ENCODE measurements at places on chromosomes 6 and 20. TPM values are rescaled to one million over a fixed set of nuclear protein-coding genes. Genes with fewer than 3 reads are reported as not detected.

DNA sequence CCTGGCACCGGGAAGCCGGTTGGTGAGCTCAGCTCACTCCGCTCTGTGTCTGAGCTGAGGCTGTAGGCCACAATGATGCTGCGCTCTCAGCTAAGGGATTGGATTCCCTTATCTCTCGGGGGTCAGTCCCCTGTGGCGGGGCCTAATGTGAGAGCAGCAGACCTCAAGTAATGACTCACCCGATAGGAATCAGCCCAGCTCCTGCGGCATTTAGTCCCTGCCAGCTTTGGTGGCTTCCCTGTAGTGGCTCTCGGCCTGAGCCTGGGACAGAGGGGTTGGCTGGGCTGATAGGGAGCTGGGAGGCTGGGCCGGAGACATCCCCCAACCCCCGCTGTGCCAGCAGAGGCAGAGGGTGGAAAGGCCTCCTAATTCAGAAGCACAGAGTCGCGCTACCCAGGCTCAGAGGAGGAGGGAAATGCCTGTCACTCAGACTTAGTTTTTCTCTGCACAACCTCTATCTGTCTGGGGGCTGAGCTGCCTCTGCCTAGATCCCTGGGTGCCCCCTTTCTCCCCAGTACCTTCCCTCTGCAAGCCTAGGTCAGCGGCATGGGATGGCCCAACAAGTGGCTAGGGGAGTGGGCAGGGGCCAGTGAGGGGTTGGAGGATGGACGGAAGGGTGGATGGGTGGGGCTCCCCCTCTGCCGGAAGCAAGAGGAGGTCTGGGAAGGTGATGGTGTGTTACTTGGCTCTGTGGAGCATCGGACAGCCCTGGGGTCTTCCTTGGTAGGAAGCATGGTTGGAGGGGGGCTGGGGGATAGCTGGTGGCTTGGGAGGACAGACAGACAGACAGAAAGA, 92.2 kb downstream of the CDH22 start:
- no peak for DNase-seq

The TULP1 gene
- not detected for total RNA-seq

GRCh38 chr20:24658920-24659660, 189.7 kb downstream of the SYNDIG1 start:
- DNase-seq = no peak

- DNase-seq = no peak
Measured at GRCh38 chr6:157754351-157754750, 68.7 kb upstream of the SNX9 start.

The ZBTB12 gene
- 2.9 TPM for total RNA-seq

DNA sequence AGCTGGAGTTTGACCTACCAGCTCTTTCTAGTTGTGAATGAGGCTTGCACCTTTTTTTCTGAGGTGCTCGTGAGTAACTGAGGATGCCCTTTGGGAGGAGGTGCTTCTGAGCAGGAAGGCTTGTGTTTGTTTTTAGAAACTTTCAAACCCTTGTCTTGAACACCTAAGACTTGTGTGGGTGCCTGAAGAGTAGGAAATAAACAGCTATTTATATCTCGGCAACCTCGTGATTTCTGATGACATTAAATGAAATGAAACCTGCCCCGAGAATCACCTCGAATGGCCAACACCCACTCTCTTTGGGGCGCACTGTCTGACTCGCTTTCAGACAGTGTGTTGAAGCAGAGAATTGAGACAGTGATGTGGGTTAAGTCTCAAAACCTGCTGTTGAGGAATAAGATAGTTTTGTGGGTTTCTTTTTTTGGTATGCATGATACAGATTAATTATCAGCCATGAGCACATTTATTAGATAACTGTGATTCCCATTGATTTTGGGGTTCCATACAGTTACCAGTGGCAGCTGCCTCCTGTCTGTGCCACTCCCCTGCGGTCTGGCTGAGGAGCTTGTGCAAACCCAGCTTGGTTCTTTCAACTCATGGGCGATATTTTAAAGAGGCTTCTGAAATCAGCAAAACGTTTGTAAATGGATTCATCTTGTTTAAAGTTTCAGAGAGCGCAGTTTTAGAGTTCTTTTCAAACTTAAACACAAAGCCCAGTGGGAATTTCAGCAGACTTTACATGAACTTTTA, 8.4 kb downstream of the IRF4 start:
- DNase-seq = no peak

DNA sequence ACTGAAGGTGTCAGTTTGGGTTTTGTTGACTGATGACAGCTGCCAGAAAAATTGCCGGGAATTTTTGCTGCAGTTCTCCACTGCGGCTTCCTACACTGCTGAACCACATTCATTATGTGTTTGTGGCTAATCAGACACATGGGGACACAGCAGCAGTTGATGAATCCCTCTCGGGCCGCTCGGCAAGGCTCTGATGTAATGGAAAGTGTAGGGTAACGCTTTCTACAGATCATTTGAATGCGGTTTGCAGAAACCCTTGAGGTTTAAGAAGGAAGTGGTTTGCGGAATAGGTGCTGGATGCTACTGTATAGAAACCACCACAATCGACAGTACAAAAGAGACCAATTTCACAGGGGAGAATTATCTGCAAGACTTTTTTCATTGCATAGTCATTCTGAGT, 138.7 kb upstream of the SASH1 start:
- DNase-seq = no peak

The FAM83C gene
- not detected for total RNA-seq

The MYCT1 gene
- total RNA-seq = 19.7 TPM

DNA sequence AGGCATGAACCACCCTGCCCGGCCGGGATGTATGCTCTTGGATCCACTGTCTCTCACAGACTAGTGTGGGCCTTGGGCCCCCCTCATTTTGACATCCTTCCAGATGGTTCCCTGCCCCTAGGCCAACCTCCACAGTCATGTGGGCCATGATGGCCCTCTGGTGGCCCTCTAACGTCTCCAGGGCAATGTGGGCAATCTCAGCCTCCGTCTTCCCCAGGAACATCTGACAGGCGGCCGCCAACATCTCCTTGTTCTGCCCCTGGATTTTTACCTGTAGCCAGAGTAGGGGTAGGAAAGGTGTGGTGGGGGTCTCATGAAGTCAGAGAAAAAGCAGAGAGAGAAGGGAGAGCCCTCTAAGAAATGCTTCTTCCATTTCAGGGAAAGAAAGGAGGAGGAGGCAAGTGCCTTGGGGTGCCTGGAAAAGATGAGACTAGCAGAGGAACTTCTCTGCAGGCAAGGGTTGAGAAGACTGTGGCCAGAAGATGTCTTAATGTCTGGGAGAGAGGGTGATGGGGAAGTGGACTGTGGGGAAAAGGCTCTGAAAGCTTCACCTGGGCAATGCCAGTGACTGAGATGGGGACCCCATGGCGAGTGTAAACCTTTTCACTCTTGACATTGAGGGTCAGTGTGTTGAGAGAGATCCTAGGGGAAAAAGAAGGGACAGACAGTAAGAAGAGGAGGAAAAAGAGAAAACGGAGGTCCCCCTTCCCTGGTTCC, 1.3 kb downstream of the FLOT1 start:
- no peak for DNase-seq

GRCh38 chr6:16555550-16555949, 205.7 kb downstream of the ATXN1 start:
- DNase-seq = no peak

The DUSP15 gene
- total RNA-seq = 0.77 TPM

The POU5F1 gene
- total RNA-seq = 0.93 TPM

DNA sequence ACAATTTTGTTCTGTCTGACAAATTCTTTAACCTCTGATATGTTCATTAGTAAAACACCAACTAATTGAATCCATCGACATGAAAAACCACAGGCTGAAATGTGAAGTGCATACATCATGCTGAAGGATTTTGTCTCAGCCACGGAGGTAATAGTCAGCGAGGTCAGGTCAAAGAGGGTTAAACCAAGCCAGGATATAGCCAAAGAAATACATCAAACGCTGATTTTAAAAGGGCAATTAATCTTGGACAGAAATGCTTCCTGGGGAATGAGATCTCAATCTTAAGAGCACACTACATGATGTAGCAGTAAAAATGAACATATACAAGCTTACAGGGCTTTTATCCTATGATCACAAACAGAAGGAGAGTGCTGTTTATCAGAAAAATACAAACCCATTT, 106.7 kb downstream of the PRDM1 start:
- no peak for DNase-seq

- peak; percentile 83 for DNase-seq
Measured at GRCh38 chr20:32977281-32978008, 26.8 kb downstream of the SUN5 start.

GRCh38 chr6:75344455-75344854, 59.9 kb upstream of the TMEM30A start:
- DNase-seq = no peak

GRCh38 chr6:140071601-140072062, 697.2 kb upstream of the CITED2 start:
- DNase-seq = no peak

The CST2 gene
- not detected for total RNA-seq

The LINC00237 gene
- not detected for total RNA-seq

DNA sequence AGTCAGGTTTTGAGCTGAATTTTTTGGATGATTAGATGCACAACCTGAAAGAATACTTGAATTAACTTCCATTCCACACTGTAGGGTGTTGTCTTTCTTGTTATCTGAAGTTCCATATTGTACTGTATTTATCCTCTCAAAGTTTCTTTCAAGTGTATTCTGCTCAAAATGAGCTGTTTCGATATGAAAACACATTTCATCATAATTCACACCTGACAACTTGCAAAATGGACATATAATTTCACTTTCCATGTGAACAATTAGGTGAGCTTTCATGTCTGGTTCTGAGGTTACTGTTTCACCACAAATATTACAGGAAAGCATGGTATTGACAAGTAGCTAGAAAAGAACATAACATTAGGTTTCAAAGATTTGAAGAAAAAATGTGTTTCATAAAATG, 1.7 kb downstream of the ZUP1 start:
- DNase-seq = no peak

DNA sequence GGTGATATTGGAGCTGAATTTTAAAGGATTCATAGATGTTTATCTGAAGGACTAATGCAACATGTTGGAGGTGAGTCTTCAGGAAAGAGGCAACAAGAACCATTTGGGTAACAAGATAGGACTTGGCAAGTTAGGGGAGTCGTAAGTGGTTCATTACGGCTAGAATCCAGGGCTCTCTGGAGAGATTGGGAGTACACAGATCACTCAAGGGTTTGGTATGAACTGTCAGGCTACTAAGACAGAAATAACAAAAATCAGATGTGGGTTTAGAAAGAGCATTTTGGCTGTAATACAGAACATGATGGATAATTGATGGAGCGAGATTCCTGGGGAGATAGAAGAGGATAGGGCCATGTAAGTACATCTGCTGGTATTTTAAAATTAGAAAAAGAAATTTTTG, 86.3 kb upstream of the ESR1 start:
- DNase-seq = no peak

DNA sequence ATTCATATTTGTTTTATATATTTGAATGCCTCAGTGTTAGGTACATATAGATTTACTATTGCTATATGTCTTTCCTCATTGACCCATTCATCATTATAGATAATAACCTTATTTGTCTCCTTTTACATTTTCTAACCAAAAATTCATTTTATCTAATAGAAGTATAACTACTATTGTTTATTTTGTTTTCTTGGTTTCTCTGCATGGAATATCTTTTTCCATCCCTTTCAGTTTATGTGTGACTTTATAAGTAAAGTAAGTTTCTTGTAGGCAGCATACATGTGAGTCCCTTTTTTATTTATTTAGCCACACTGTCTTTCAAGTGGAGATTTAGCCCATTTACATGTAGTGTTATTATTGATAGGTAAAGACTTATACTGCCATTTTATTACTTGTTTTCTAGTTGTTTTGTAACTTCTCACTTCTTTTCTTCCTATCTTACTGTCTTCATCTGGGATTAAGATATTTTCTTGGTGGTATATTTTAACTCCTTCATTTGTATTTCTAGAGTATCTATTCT, 572.0 kb upstream of the MAN1A1 start:
- no peak for DNase-seq

The SLC17A3 gene
- not detected for total RNA-seq

GRCh38 chr6:90186637-90187371, 109.8 kb downstream of the BACH2 start:
- DNase-seq = no peak

The ALDH8A1 gene
- 1.1 TPM for total RNA-seq

- DNase-seq = no peak
Measured at GRCh38 chr6:134446218-134446848, 128.4 kb upstream of the SGK1 start.

- peak; percentile 24 for DNase-seq
Measured at GRCh38 chr20:53611449-53611894, 17.8 kb upstream of the ZNF217 start.

DNA sequence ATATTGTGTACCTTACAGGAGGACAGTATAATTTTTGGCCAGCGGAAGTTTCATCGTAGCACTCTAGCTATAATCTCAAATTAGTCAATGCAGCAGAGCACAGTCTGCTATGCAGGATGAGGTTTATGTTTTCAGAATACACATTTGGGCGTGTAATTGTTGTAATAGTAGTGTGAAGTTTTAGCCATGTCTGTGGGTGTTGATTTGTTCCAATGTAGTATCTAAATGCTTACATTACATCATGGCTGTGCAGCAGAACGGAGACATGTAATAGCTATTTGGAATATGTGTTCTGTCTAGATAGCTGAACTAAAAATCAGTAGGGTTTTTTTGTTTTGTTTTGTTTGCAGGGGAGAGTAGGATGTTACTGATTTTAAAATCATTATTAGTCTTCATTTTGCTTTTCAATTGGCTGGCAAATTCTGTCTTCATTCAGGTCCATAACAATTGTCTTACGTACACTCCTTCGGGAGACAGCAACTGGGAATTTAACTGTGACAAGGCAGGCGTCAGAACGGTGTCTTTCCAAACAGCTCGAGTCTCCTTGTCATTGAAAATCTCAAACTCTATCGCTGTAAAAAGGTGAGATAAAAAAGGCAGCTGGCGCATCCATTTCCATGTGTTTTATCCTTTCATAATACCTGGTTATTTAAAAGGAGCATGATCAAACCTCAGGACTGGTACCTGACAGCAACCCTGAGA, 65.1 kb upstream of the CDH4 start:
- no peak for DNase-seq

DNA sequence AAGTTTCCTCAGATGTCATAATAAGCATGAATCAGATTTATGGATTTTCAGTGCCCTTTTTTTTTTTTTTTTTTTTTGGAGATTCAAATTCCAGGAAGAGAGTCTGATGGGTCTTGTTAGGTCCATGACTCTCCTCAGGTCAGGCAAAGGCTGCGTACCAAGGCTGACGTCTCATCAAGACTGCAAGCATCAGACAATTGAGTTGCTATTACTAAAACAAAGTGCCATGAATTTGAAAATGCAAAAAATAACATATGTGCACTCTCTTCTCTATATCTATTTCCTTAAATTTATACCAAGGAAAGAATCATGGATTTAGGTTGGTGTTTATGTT, 134.7 kb downstream of the FAM83B start:
- DNase-seq = no peak

- DNase-seq = no peak
Measured at GRCh38 chr6:106637051-106637716, 7.8 kb downstream of the QRSL1 start.

The NUP43 gene
- total RNA-seq = 29.9 TPM

The UBD gene
- not detected for total RNA-seq

The LRFN2 gene
- not detected for total RNA-seq

Data from mesenteric fat pad (tissue), 1 donor.